Epithelial cell of proximal tubule (primary cell): ENCODE measurements at places on chromosomes 12 and 14. TPM values are rescaled to one million over a fixed set of nuclear protein-coding genes. Genes with fewer than 3 reads are reported as not detected.

DNA sequence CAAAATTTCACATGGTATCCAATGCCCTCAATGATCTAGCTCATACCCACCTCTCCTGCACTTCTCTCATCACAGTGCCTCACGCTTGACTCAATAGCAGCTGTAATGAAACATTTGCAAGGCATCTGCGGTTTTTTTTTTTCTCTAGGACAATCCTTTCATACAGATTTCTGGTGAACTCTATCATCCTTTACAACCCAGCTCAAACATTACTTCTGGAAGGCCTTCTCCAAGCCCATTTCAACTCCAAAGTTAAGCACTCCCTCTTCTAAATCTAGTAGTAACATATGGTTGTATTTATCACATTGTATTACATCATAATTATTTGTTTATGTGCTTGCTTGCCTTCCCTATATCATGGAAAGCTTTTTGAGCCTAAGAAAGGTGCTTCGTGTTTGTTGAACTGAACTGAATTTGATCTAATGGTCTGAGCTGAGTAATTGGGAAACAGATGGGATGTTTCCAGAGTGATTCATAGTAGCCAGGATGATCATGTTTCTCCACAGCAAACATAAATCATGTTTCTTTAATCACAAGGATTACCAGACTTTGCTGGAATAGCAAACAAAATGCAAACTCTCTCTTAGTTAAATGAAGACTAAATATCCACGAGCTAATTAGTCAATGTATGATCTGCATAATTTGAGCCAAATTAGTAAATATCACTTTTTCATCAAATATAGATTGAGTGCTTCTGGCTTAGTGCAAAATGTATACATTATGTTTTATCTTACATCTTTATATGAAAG lies 14.3 kb downstream of the CFL2 start:
- DNase-seq = peak; percentile 75

DNA sequence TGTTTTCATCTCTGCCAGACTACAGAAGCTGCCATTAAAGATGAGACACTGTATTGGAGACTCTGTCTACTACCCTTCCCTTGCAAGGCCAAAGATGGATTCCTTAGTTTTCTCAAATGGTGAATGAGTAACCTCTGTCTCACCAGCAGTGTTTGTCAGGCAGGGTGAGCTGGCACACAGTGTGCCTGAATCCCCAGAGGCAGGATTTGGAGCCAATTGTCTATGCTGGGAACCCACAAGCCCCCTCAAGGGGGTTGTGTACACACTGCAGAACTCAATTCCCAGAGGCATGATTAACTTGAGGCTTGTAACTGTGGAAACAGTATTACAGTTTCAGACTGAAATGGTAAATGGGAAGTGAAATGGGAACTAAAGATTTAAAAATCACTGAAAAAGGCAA lies 136.8 kb upstream of the PTPRB start:
- peak; percentile 49 for DNase-seq

DNA sequence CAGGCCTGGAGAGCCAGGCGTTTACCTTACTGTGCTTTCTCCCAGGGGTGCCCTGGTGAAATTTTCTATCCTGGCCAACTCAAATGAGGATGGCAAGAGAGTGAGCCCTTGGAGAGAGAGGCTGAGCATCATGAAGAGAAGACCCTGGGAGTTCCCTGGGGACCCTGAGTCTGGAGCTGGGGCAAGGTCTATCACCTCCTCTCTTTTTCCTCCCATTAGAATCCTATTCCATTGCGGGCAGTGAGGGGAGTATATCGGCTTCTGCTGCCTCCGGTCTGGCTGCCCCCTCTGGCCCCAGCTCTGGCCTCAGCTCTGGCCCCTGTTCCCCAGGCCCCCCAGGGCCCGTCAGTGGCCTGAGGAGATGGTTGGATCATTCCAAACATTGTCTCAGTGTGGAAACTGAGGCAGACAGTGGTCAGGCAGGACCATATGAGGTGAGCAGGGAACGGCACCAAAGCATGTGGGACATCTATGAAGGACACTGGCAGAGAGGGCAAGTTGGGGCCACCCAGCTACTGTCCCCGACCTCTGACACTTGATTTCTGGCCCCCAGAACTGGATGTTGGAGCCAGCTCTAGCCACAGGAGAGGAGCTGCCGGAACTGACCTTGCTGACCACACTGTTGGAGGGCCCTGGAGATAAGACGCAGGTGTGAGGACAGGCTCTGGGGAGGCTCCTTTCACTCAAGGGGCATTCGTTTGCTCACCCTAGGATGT lies 1.6 kb downstream of the ARHGEF25 start:
- DNase-seq = no peak

GRCh38 chr14:73723406-73723796 lies 9.2 kb upstream of the PNMA1 start:
- peak; percentile 41 for DNase-seq

DNA sequence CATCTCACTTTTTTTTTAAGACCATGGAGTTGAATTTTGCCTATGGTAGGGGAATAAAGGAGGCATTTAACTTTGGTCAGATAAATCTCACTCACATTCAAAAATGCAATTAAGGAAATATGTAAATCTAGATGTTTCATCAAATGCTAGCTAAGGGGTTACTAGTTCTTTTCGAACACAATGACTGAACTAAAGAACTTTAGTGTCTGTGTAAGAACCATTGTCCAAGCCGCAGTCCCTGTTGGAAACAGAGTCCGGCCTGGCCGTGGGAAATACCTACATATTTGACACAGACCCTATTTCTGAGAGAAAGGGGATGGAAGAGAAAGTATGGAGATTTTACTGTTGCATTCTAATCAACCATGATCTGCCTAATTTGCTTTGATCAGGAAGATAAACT lies 17.4 kb downstream of the LGR5 start:
- DNase-seq = no peak

DNA sequence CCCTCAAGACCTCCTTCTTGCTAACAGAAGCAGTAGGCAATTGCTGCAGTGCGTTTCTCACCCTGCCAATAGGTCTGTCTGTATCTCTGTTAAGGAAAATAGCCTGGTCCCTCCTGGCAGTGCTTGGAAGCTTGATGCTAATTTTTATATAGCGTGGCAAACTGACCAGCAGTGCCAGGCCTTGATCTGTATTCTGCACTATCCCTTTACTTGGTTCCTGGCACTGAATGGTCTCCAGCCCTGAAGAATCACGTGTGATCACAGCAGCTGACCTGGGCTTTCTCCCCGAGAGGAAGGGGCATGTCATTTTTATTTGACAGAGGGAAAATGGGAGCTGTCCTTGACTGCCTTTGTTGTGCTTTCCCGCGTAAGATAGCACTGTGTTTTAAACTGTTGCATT lies 48.7 kb upstream of the TRAF3 start:
- no peak for DNase-seq

- DNase-seq = no peak
Observed at GRCh38 chr14:93137864-93138263, 22.1 kb upstream of the ITPK1 start.

DNA sequence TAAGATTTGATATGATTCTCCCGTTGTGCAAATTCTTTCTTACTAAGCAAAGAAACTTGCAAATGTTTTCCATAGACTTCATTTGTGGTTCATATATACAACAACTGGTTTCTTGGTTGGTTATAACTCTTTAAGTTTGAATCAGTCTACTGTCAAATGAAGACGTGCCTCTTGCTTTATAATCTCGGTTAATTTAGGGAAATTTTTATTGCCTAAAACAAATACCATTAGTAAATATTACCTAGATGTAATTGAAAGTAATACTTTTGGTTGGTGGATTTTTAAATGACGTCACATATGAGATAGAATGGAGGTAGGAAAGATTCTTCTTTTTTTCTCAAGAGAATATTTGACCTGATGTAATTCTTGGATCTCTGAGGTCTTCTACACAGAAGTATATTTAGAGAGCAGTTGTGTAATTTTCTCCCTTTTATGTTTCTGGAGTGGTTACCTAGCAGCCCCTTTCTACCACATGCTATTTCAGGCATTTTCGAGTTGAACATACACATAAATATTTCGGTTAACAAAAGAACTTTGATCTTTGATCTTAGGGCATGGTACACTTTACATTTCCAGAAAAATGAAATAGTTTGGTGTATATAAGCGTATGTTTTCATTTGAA lies 1.7 kb downstream of the ATF7IP start:
- no peak for DNase-seq

DNA sequence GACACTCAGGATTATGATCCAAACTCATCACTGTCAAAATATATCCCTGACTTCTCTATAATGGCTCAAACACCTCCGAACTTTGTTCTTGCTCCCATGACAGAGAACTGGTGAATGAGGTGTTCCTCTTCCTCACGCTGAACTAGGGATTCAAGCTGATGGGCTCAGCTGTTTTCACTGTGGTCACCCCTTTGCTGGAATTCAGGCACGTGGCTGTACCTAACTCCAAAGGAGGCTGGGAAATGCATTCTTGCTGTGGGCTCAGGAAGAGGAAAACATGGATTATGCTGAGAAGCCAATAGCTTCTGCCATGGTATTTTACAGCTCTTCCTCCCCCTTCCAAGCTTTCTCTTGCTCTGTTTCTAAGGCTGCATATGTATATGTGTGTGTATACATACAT lies 43.9 kb downstream of the STXBP6 start:
- DNase-seq = no peak

DNA sequence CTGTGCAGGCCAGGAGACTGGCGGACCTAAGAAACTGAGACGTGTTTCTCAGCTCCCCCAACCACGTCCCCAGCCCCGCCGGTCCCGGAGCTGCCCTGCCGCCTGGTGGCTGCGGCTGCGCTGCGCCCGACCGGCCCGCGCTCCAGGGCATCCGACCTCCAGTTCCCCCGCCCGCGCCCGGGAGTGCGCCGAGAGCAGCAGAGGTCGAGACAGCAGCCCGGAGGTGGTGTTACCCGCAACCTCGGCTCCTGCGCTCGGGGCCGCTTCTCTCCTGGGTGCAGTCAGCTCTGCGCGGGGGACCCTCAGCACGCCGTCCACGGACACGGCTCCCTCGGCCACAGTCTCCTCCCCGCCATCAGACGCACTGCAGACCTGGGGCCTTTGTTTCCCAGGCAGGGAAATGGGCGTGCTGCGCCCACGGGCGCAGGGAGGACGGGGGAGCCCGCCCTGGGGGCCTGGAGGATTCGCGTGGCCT lies 21.6 kb upstream of the GPR132 start:
- DNase-seq = no peak

GRCh38 chr12:22088886-22089285 lies 42.9 kb downstream of the CMAS start:
- DNase-seq = no peak

GRCh38 chr12:123522164-123522563 lies 11.4 kb downstream of the RILPL1 start:
- no peak for DNase-seq

- no peak for DNase-seq
Observed at GRCh38 chr14:22375321-22375930, 213.6 kb downstream of the DAD1 start.

DNA sequence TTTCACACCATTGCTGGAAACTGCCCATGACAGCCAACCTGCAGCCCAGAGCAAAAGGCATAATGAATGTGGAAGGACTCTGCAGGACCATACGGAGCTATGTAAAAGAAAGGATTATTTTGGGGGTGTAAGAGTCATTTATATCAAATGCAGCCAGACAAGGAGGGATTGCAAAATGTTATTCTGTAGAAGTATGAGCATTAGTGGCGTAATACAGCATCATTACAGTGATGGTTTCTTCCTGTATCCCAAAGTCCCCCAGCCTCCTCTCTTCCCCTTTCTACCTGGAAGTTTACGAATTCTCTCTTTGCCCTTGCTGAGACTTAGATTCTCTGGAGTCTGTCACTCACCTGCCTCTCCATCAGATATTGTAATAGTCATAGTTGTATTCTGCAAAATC lies 89.9 kb downstream of the BORCS5 start:
- no peak for DNase-seq

Gene AQP2
- not detected in 2 replicates for total RNA-seq

Gene MIS18BP1
- 26.8 and 27.1 TPM in 2 replicates for total RNA-seq

Gene SLC39A2
- total RNA-seq = not detected in 2 replicates

Gene IFNG-AS1
- not detected in 2 replicates for total RNA-seq

Gene PRH1
- total RNA-seq = 4.3 and 9.1 TPM in 2 replicates

Gene SOAT2
- total RNA-seq = not detected in 2 replicates

Gene DAO
- total RNA-seq = not detected in 2 replicates

Gene TAS2R7
- not detected in 2 replicates for total RNA-seq

Gene RNASE3
- not detected in 2 replicates for total RNA-seq

Gene CCDC197
- total RNA-seq = not detected in 2 replicates

Gene MPHOSPH9
- total RNA-seq = 47.8 and 52.6 TPM in 2 replicates

Gene SYNE2
- 22.2 and 44.2 TPM in 2 replicates for total RNA-seq

Gene SMOC1
- total RNA-seq = 1.3 and 7.4 TPM in 2 replicates

Gene KCNJ8
- 0.06 TPM in 1 of 2 replicates, not detected in the other for total RNA-seq
